ENCODE measurements at places on chromosomes 3 and 15.

DNA sequence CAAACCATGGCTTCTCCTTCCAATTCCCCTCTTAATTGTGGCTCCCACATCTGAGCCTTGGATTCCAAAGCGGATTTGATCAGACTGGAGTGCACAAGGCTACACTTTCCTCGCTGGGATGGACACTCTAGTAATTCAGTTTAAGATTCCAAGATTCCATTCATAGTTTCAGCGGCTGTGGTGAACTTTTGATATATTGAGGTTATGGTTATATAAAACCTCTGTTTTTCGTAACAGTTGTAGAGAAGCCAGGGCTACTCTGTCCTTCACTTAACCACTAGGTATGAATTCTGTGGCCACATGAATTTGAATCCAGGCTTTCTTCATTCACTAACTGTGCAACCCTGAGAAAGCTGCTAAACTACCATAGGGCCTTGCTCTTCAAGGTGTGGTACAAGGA is 67.9 kb upstream of the KY start:
- no peak for DNase-seq

- no peak for DNase-seq
Measured at GRCh38 chr3:3800080-3800455, 837 bp downstream of the LRRN1 start.

DNA sequence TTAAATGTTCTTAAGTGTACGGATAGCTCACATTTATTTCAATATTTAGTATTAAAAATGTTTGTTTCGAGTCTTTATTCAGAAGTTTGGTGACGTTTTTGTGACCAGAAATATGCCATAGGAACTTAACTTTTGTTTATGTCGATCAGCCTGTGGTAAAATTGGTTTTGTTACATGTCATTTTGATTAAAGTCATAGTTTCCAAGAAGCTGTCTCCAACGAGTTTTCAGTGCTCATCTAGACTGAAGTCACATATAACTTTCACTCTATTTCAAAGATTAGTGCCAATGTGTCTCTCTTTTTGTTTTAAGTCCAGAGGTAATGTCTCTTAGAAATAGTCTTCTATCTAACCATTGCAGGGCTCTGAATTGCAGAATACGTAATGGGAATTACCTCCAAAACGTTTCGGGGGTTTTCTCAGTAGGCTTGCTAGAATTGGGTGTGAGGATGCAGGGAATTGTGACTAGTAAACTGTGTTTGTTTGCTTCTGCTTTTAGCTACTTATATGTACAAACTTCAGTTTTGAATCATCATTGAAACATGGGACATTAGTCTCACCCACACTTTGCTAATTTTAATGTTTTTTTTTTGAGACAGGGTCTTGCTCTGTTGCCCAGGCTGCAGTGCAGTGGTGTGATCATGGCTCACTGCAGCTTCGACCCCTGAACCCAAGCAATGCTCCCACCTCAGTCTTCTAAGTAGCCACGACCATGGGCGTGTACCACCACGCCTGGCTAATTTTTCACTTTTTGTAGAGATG is 3.0 kb downstream of the BUB1B start:
- DNase-seq, result no peak

DNA sequence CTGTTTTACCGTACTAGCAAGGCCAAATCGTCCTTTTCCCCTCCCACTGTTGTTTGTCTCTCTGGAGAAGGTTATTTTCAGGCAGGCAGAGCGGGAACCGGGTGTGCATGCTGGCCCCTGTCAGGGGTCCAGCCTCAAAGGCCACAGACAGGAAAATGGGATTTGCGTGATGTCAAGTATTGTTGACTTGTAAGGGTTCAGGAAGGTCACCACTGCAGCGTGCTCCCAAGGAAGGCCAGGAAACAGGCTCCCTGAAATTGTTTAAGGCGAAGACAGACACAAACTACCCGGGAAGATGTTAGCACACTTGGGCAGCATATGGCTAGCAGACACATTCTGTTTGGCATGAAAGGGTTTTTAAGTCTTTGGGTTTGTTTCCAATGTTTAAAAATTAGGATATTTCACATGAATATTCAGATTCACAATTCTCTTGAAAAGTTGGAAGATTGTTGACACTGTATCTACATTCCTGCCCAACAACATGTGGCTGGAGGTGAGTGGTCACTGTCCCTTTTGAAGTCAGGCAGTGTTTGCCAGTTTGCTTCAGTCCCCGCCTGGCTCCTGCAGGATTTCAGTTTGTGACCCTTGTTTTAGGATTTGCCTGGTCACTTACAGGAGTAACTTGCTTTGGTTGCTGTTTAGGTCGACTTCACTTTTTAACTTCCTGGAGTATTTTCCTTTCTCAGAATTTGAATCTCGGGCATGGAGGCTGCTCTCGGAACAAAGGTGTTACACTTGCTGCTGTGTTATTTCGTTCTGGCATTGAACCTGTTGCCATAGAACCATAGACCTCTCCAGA is 90.4 kb downstream of the BDH1 start:
- DNase-seq, result no peak

- no peak for DNase-seq
Measured at GRCh38 chr3:122969585-122970469, 57.7 kb downstream of the SEMA5B start.

DNA sequence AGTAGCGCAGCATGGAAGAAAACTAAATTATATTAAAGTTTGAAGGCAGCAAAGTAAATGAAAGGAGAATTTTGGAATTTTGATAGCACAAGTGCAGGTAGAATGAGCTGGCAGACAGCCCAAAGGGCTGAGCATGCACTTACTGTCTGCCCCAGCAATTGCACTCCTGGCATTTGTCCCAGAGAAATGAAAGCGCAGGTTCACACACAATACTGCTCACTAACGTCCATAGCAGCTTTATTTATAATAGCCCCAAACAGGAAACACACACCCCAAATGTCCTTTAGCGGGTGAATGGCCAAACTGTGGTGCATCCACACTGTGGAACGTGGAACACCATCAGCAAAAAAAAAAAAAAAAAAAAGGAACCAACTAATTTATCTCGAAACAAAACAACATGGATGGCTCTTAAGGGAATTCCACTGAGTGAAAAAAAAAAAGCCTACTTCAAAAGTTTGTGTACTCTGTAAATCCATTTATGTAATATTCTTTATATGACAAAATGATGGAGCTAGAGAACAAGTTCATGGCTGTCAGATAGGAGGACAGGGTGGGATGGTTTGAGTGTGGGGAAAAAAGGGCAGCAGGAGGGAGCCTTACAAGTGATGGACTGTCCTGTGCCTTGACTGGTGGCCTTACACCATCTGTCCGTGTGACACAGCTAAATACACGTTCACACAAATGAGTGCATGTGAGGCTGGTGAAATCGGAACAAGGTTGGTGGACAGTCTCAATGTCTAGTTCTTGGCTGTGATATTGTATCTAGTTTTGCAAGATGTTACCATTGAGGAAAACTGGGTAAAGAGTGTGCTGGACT is 6.0 kb upstream of the TM2D3 start:
- peak; percentile 46 for DNase-seq

- peak; percentile 96 for DNase-seq
Measured at GRCh38 chr3:16461463-16462245, 51.8 kb downstream of the RFTN1 start.

DNA sequence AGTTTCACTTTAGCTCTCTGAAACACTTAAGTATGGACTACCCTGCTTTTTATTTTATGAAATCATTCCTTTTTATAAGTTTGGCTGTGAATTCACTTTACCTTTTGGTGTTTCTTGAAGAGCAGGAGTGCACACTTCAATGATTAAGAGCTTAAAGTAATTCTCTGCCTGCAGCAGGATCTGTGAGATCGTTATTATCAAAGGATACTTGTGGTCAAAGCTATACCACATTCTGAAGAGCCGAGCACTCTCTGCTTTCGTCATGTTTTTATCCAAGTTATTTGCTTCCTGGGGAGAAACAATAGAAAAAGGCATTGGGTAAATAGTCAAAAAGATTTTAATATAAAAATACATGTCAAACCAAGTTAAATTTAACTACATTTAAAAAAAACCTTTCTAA is 243.7 kb downstream of the CHST2 start:
- DNase-seq, result no peak

GRCh38 chr3:118128886-118129285 is 905.8 kb downstream of the IGSF11 start:
- no peak for DNase-seq

DNA sequence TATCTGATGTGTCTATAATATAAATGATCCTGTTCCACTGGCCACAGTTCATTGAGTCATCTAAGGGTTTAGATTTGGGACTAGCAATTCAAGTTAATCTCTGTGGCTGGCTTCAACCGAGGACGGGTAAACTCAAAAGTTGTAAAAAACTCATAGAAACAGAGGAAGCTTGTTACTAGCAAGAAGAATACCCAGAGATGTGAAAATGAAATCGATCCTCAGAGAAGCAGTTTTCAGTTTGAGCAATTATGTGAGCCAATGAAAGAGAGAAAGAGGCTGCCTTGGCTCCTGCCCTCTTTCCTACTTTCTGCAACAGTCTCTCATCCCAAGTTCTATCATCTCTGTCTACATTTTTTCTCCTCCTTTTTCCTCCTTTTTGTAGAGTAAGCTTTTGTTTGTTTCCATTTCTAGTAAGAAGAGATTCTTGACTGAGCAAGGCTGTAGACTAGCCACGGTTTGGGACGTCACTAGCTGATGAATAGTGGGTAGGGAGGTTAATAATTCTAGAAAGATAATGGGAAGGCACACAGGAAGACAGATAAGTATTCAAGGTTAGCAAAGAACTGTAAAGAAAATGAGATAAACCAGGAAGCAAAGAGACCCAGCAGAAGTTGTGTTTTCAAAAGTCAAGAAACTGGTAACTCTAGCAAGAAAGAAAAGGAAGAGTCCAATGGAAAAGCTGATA is 298.9 kb upstream of the NR2F2 start:
- no peak for DNase-seq

GRCh38 chr15:83446904-83447709 is at the start of gene SH3GL3:
Gene SH3GL3 (plus strand): TSS chr15:83447341. CDS start chr15:83447534, 193 bp downstream.
- no peak for DNase-seq

GRCh38 chr3:42214064-42214463 is 51.9 kb downstream of the CCK start:
- peak; percentile 95 for DNase-seq

DNA sequence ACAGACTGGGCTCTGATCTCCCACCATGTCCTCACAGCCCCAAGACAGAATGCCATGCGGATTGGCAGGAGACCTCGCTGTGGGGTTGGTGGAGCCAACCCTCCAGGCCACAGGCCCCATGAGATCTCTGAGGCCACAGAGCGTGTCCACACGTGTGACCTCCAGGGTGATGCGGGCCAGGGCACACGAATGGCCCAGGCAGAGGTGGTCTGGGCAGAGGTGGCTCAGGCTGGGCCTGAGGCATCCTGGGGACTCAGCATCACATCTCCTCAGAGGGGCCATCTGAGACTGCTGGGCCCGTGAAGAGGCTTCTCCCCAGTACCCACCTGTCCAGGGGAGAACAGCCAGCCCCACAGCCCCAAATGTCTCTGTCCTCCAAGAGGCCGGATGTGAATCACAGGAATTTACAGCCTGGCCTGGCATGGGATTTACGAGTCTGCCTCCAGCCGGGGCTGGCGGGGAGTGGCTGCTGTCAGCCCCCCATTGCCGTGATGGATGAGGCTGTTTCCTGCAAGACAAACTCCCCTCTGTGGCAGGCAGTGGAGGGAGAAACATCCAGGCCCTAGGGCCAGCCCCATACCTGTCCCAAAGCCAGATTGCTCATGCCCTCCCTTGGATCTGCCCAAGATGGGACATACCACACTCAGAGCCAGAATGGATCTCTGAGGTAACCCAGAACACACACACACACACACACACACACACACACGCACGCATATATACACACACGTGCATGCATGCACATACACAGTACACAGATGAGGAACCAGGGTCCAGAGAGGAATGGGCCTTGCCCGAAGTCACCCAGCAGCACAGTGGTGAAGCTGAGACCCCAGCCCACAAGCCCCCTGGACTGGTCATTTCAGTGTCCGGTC is 208.3 kb downstream of the TBC1D2B start:
- DNase-seq, result no peak

GRCh38 chr15:69557020-69557706 is 104.5 kb downstream of the RPLP1 start:
- DNase-seq, result no peak

DNA sequence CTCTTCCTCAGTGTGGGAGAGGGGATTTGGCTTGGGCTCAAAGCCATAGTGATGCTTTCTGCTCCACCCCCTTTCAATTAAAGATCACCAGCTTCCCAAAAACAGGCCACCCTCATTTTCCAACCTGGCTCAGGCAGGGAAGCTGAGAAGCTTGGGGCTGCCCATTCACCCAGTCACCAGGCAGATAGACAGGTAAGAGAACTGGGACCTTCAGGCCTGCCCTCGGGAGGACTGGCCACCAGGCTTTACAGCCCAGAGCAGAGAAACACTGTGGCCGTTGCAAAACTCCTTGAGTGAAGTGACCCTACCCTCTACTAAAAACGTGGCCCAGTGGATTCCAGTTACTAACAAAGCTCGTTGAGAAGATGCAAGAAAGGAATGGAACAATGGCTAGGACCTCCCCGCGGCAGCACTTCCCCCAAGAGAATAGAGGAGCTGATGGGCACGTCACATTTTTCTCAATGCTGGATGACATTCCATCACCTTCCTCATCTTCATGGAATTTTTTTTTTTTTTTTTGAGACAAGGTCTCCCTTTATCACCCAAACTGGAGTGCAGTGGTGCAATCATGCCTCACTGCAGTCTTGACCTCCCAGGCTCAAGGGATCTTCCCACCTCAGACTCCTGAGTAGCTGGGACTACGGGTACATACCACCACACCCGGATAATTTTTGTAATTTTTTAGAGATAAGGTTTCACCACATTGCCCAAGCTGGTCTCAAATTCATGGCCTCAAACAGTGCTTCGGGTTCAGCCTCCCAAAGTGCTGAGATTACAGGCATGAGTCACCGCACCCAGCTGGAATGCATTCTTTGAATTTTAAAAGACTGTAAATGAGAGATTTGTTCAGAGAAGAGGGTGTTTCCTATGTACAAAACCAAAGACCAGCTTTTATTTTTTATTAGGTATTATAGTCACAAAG is 37.9 kb downstream of the LIPC start:
- no peak for DNase-seq

GRCh38 chr15:62187910-62188309 is 22.8 kb upstream of the C2CD4B start:
- DNase-seq, result no peak

DNA sequence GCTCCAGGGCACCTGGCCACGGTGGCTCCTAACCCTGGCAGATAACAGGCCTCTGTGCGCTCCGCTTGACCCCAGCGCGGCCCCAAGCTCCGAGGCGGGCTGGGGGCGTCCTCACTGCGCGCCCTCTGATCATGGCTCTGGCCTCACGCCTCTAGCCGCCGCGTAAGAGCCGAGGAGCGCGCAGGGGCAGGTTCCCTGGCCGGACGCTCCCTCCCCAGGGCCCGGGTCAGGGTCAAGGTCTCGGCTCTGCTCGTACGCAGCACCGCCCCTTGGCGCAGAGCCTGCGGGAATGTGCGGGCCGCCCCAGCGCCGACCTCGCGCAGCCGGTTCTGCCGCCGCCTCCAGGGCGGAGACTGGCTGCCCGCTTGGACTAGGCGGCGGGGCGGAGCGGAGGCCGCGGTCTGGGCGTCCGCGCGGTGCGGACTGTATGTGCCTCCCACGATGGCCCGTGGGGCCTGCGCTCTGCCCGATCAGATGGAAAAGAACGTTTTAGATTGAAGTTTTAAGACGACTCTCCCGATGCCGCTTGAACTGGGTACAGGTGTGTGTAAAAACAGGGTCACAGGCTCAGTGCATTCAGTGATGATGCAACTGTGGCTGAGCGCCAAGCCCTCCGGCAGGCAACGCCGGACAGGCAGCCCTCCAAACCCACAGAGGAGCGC is 40.8 kb downstream of the CHST14 start:
- no peak for DNase-seq

GRCh38 chr3:4988983-4989834 is 10.0 kb downstream of the BHLHE40 start:
- no peak for DNase-seq

- DNase-seq, result no peak
Measured at GRCh38 chr3:121490161-121490560, 55.6 kb downstream of the POLQ start.
